ENCODE measurements at places on chromosomes 3 and 15.

DNA sequence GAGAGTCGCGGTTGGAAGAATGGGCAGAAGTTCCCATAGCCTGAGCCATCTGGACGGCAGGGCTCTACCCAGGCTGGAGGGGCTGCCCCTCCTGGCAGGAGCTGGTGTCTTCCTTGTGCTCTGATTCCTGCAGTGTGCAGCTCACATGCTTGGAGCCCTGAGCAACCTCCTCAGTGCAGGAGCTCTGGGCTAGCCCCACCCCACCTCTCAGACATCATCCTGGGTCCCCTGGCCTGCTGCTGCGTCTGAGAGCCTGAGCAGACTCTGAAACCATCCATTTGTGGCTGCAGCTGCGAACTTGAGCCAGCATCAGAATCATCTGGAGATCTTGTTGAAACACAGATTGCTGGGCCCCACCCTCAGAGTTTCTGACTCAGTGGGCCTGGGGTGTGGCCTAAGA is 42.8 kb downstream of the POMGNT2 start:
- no peak for DNase-seq

- DNase-seq = no peak
Measured at GRCh38 chr15:91061997-91062396, 38.1 kb upstream of the SV2B start.

GRCh38 chr15:38021259-38021658 is 86.8 kb downstream of the TMCO5A start:
- DNase-seq = no peak

- DNase-seq = no peak
Measured at GRCh38 chr15:48644827-48645557, 517 bp downstream of the FBN1 start.

DNA sequence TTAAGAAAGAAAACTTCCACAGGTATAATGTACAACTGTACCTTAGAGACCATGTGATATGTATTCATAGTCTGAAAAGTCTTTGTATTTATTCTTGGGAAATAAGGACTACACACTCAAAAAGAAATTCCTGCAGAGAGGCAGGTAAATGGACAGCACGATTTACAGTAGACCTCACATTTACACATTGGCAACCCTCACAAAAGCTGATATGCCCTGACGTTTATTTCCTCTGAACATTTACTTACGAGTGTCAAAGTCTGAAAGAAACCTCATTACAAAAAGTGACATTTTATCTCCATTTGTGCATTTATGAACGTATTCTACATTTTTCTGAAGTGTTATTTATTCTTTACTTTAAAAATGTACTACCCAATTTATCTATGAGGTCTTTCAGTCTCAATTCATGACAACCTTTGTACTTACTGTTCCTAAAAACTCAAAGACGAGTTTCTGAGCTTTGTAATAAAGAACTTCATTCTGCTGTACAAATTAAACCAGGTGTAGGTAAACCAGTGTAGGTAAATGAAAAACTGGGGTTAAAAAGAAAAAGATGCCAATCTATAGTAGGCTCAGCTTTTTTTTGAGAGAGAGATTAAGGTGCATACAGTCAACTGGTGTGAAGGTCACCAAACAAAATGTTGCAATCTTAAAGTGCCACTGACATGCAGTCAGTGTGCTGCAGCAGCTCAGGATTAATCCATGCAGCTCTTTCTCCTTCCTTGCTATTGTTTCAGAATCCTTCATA is 44.3 kb downstream of the THRB start:
- DNase-seq = no peak

- DNase-seq = no peak
Measured at GRCh38 chr3:55107187-55107586, 179.3 kb upstream of the LRTM1 start.

GRCh38 chr3:155243512-155243921 is 50.0 kb downstream of the STRIT1 start:
- no peak for DNase-seq

DNA sequence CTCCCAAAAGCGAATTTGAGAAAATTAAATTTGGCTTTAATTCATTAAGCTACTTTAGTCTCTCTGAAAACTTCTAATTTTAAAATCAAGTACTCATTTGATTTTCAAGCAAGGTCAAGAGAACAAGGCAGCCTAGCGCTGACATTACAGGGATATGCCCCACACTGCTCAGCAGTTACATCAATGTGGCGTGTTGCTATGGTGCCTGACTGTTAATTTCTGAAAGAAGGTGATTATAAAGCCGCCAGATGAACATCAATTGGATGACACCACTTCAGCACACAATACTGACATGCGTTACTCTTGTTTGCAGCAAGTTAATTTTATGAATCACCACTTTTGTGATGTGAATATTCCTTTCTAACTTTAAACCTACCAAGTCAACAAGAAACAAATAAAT is 284.4 kb downstream of the FOXP1 start:
- DNase-seq = no peak

DNA sequence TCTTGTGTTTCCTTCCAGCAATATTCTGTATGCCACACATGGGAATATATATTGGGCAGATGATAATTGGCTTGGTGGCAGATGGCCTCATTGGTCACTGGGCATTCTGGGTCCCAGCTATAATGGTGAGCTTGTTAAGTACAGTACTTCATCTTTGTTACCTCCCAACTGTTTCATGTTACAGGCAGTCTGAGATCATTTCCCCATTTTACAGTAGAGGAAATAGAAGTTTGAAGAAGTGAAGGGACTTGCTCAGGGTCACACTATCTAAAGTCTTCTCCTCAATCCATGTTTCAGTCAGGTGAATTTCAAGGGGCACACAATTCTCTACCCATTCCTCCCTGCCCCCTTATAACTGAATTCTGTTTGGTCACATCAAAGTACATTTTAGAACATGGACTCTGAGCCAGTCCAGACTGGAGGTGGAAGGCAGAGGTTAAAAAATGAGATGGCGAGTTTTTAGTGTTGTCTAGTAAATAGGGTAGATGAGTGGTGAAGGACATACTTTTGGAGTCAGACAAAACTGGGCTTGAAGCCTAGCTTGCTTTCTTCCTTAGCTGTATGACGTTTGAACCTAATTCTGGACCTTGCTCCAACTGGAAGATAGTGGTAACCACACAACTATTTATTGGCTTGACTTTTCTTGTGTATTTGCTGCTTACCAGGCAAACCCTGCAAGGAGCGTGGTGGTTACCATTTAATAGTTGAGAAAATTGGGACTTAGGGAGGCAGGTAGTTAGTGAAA is 2.5 kb downstream of the EEFSEC start:
- no peak for DNase-seq

DNA sequence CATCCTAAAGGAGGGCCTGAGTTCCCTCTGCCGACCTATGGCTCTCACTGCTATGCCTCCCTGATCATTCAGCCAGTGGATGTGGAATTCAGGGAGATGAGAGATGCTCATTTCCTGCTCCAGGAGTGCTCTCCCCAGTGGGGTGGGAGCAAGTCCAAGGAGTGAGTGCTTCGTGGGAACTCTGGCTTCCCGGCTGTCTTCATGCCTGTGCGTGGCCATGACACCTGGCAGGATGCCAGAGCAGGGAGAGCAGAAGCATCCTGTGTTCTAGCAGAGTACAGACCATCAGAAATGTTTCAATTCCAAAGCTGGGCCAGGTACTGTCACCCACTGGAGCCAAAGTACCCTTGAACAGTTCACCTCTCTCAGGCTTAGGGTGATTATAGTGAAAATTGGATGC is 45.1 kb downstream of the APH1B start:
- no peak for DNase-seq

DNA sequence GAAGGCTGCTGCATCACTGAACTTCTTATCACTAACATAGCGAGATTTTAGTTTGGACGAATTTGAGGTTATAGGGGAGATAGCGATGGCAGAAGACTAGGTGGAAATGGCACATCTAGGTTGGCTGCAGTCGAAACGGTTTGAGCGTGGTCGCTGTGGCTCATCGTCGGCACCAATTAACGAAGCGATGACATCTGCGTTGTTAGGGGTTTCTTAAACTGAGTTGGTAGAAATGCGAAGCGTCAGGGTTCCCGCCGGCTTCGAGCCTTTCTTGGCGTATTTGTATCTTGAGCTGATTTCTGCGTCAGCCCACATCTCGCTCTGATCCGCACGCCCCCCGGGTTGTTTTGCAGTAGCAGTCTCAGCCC is 319 bp downstream of the LNP1 start:
- DNase-seq = peak; percentile 6

DNA sequence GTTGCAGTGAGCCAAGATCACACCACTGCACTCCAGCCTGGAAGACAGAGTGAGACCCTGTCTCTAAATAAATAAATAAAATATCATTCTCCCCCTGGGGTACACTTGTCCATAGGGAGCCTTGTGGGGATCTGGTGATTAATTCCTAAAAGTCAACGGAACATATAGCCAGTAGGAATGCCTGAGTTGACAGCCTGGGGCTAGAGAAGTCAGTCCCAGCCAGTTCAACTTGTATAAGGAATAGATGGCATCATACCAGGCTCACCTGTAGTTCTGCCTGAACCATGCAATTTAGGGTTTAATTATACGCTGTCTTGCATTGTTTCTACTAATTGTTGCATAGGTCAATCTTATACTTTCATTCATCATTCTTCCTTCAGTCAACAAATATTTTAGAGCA is 5.9 kb upstream of the BOC start:
- no peak for DNase-seq

DNA sequence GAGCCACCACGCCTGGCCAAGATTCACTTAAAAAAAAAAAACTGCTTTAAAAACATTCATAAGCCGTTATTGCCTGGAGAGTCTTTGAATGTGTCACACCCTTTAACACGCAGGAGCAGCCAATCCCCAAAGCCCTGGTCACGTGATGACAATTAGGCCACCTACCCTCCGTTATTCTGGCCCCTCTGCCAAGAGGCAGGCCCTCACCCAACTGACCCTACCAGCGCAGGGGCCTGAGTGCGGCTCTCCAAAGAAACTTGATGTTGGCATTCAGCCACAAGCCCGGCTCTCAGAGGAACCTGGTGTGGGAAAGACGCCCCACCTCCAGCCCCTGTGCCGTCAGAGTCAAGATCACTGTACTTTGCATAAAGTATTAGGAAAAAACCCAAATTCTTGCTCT is 11.6 kb upstream of the MUC4 start:
- no peak for DNase-seq

- DNase-seq = no peak
Measured at GRCh38 chr3:66269411-66269810, 48.6 kb downstream of the SLC25A26 start.

DNA sequence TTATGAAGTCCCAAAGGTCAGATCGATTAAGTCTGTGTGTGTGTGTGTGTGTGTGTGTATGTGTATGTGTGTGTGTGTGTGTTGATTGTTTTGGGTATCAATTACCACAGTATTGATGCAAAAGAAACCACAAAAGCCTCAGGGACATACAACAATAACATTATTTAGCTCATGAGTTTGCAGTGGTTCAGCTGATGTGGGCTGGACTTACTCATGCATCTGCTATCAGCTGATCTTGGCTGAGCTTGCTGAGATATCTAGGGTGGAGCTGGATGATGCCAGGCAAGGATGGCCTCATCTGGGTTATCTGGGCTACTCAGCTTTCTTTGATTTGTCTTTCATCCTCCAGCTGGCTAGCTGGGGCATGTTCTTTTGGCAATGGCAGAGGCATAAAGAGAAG is 82.4 kb upstream of the PRR23C start:
- no peak for DNase-seq

DNA sequence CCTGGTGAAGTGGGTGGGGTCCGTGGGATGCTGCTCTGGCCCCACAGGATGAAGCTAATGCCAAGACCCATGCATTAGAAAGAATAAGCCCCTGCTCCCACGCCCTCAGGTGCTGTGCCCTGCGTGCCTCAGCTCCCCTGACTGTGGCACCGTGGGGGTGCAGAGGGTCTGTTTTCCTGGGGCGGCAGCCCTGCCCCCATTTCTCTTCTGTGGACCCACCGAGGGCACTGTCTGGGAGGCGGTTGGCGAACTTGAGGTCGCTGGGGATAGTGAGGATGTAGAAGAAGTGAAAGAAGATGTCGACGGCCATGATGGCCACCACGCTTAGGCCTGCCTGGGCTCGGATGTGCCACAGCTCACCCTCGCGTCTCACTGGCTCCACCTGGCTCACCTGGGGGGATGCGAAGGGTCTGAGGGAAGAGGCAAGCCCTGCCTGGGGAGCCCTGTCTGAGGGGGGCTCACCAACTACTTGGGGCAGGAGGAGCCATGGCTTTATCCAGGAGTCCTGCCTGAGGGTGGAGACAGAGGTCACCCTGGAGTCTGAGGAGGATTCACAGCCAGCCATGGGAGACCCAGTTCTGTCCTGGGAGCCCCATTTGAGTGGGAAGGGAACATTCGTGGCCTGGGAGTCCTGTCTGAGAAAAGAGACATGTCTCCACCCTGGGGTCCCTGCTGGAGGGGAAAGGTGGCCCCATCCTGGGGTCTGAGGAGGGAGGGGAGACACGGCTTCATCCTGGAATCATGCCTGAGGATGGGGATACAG is 5.1 kb downstream of the HHATL start:
- no peak for DNase-seq

GRCh38 chr3:100744671-100745070 is 35.4 kb downstream of the TFG start:
- DNase-seq = no peak

GRCh38 chr3:151305060-151305774 is 11.4 kb downstream of the GPR87 start:
- no peak for DNase-seq

DNA sequence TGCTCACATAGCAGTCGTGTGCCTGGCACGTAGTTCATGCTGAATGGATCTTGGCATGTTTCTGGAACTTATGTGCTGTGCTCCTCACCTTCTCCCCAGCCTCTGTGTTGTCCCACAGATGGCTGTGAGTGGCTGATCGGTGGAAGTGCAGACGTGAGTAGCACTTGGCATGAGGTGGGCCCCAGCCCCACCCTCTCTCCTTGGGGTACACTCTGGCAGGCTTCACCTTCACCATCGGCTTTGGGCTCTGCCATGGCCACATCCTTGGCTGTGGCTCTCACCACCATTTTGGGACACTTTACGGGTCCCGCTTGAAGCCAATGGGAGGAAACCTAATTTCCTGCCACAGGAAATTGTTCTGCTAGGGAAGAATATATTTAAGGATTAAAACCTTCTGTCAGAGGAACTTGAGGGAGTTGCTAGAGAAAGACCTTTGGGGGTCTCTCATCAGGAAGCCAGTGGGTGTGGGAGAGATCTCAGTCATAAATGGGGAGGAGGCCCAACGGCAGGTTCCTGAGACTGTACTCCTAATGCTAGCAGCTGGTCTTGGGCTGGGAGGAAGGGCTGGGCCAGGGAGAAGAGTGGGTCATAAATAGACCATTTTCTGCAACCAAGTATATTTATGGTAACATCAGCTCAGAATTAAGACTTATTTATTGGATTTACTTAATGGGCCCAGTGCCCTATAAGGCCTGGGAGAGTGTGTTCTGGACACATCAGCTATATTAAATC is 92.3 kb downstream of the SMAD3 start:
- no peak for DNase-seq

- DNase-seq = no peak
Measured at GRCh38 chr3:154132777-154133375, 11.7 kb downstream of the ARHGEF26 start.
